ENCODE measurements at places on chromosomes 2 and 18.
A peak's percentile ranks its signal among the peaks of the same experiment; 100 is the strongest.

DNA sequence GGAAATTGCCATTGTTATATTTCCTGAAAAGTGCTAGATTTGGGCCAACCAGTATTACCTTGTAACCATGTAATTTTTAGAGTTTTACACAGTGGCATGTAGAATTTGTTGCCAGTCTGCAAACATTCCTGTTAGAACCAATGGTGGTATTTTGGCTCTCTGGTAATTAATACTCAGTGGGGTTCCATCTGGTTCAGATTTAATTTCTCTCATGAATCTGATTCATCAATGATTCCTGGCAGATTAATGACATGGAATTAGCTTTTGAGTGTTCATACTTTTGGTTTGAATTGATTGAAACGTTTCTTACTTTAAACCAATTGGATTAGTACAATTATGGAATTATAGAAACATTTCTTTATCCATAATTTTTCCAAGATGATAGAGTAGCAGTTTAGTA lies 93.2 kb downstream of the MC4R start:
- DNase-seq = no peak

GRCh38 chr18:52325997-52326396 lies 14.0 kb upstream of the DCC start:
- no peak for DNase-seq

DNA sequence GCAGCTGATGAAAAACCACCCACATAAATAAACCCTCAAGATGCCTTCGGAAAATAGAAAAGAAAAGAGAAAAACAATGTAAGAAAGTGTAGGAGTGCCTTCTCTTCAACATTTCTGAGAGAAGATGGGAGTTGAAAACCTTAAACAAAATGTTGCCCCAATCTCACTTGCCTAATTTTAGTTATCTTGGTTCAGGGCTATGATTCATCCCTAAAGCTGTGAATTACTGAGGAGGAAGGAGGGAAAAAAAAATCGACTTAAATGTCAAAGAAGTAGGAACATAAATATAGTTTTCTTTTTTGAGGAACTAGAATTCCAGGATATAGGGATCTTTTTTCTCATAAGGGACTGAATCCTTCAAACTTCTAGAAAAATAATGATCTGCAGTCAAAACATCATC lies 360.3 kb downstream of the TGIF1 start:
- no peak for DNase-seq

GRCh38 chr2:200695601-200696000 lies 109.8 kb downstream of the AOX1 start:
- no peak for DNase-seq

- DNase-seq = no peak
Observed at GRCh38 chr2:44470151-44470550, 108.4 kb downstream of the CAMKMT start.

GRCh38 chr2:32773448-32773808 lies 145.6 kb downstream of the TTC27 start:
- DNase-seq = no peak

GRCh38 chr2:218066926-218067515 lies 2.0 kb upstream of the RUFY4 start:
- no peak for DNase-seq

DNA sequence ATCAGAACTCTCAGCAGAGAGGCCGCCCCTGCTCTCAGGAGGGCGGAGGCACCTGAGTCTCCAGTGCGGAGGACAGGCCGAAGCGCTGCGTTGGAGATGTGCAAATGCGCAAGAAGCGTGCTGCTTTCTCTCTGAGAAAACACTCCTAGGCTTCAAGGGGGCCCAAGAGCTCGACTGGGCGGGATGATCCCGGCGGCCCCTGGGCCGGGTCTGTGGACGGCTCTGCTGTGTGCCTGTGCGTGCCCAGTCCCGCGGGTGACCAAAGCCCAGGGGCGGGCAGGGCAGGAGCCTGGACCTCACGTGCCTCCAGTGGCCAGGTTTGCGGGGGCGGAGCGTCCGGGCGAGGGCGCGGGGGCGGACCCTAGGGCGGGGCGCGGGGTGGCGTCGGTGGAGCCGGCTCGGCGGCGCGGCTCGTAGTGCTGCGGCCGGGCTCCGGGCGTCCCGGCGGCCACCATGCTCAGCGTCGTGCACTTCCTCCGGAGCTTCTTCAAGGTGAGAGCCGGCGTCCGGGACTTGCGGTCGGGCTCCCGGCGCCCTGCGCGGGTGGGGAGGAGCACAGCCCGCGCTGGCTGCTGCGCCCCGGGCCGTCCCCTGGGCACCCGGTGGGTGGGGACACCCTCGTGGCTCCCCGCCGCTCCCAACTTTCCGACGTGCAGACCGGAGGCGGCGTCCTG lies at the start of gene ARHGEF4:
Gene ARHGEF4, plus strand, starts transcription at position 414 of the 674 bp plus-strand sequence. Its CDS starts 40 bp downstream, at position 454.
- no peak for DNase-seq

DNA sequence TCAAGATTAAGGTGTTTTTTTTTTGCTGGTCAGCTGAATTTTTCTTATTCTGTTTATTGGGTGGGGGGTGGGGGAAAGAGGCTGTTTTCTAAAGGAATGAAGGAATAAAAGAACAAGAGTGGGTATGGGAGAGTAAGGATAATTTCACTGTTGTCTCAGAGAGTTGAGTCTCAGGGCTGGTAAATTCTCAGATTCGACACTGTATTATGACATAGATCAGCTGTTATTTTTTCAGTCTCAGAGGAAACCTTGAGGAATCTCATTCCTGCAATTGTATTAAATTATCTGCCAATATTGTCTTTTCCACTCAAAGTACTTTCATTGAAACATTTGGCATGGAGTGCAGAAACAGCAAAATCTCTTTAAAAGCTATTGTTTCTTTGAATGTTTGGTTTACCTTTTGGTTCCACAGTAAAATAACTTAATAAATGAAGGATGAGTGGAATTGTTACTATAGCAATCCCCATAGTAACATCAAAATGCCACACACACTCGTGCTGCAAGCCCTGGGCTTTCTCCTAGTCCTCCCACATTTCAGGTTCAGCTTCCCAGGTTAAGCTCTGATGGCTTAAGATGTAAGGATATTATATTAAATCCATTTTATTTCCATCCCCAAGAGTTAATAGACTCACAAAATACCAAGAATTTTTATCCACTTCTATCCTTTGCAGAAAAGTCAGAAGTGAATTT lies 478.7 kb upstream of the TCF4 start:
- no peak for DNase-seq

DNA sequence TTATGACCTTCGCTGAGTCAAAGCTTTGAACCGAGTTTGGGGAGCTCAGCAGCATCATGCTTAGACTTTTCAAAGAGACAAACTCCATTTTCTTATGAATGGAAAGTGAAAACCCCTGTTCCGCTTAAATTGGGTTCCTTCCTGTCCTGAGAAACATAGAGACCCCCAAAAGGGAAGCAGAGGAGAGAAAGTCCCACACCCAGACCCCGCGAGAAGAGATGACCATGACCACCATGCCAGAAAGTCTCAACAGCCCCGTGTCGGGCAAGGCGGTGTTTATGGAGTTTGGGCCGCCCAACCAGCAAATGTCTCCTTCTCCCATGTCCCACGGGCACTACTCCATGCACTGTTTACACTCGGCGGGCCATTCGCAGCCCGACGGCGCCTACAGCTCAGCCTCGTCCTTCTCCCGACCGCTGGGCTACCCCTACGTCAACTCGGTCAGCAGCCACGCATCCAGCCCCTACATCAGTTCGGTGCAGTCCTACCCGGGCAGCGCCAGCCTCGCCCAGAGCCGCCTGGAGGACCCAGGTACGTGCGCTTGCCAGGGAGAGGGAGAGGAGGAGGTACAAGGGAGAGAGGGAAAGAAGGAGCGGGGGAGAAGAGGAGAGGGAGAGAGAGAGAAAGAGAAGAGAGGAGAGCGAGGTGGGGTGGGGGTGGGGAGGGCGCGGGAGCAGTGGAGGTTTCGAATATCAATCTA lies at the start of gene DLX1:
Gene DLX1, plus strand, starts transcription at position 48 of the 700 bp plus-strand sequence. Its CDS starts 171 bp downstream, at position 219.
- DNase-seq = no peak

DNA sequence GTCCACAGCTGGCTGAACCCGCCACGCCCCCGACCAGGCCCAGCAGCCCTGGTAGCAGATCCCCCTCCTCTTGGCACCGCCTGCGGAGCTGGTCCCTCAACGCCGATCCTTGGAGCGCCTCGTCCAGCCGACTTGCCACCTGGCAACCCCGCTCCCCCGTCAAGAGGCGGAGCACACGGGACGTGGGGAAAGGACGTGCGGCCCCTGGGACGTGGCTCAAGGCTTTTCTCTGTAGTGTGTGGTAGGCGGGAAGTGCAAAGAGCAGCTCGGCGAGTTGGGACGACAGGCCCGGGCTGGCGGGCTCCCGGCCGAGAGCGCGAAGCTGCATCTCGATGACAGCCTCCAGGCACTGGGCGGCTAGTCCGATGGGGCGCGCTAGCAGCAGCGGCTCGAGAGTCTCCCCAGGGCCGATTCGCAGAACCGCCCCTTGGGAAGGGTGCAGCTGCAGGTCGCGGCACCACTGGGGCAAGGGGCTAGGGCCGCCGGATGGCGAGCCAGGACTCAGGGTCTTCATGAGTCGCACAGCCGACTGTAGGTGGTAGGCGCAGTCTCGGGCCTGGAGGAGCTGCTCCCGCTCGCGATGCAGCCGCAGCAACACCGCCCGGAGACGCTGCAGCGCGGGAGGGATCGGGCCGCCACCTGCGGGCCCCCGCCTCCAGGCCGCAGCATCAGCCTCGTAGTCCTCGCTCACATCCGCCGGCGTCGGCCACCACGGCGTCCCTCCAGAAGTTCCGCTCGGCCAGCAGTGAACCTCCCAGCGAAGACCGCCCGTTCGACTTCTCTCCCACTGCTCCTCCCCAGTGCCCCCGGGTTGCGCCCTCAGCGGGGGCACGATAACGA lies 617 bp downstream of the CCDC142 start:
- DNase-seq = peak; percentile 38

DNA sequence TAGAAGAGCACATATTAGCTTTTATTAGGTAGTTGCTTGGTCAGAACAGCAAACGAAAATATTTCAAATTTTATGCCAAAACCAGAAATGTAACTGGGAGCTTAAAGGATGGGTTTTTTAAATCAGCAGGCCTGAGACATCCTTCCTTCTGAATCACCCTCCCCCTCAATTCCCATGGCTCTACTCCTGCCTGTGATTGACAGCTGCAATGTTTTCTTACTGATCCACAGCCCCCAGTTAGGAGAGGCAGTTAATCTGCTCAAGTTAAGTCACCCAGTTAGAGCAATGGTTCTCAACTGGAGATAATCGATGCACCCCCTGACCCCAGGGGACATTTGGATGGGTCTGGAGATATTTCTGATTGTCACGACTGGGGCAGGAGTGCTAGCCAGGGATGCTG lies 24.9 kb downstream of the KCTD18 start:
- DNase-seq = no peak

DNA sequence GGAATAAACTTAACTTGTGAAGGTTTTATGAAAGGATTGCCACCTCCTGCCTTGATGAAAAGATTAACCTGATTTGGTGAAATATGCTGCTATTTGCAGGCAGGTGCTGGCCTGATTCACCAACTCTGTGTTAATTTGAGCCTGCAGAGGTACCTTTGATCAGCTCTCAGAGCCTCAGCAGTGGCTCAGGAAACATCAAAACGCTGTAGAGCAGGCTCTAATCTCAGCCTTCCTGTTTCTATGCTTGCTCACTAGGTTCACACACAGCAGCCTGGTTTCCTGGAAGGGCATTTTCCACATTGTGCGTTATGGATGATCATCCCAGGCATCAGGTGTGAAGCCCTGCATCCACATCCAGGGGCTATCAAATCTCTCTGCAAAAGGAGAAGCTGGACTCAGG lies 16.9 kb downstream of the TGIF1 start:
- no peak for DNase-seq

GRCh38 chr2:156077041-156077742 lies 255.3 kb downstream of the NR4A2 start:
- no peak for DNase-seq

DNA sequence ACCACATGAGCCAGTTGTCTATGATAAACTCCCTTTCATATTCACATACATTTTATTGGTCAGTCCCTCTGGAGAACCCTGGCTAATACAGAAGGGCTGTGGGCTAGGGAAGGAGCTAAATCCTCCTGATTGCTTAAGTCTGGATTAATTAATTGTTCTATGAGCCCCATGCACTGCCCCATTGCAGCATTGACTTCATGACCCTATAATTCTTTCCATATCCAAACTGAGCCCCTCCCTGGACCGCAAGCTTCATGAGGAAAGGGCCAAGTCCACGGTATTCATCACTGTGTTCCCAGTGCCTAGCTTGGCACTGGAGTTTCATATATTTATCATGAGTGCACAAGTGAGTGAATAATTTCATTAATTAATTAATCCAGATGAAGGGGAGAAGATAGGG lies 124.0 kb downstream of the MBD2 start:
- no peak for DNase-seq

GRCh38 chr18:58806826-58807714 lies 57.6 kb upstream of the ZNF532 start:
- DNase-seq = no peak

DNA sequence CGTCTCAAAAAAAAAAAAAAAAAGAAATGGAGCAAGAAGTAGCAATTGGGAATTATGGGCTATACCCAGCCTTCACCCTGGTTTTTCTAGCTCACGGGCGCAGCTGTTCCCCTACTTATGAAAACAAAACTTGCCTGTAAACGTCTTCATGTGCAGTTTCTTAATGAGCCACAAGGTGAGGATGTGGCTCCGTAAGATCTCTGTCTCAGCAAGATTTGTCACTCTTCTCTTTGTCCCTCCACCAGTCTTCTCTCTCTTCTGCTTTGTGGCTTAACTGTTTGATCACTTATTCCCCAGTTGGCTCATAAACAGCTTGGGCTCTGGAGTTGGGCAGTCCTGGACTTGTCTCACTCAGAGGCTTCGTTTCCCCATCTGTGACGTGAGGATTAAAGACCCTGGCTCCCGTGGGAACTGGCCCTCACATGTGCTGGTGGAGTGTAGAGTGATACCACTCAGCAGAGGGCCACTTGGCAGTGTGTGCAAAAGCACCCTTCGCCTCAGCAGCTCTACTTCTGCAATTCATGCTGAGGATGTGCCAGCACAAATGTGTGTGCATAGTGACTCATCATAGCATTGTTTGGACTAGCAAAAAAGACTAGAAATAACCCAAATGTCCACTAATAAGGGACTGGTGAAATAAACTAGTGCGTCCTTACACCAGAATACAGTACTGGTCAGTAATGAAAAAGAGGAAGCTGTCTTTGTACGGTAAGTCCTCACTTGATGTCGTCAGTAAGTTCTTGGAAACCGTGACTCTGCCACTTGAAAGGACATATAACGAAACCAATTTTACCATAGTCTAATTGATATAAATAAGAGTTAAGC lies 8.7 kb downstream of the CEP68 start:
- DNase-seq = peak; percentile 65

GRCh38 chr2:172462373-172462848 lies 35.0 kb downstream of the ITGA6 start:
- DNase-seq = peak; percentile 75

GRCh38 chr18:32351032-32351431 lies 119.7 kb downstream of the GAREM1 start:
- DNase-seq = no peak

- DNase-seq = no peak
Observed at GRCh38 chr18:1002653-1003178, 98.0 kb downstream of the ADCYAP1 start.

GRCh38 chr2:226984750-226985582 lies 149.1 kb downstream of the RHBDD1 start:
- DNase-seq = peak; percentile 29
